ENCODE measurements at places on chromosomes 13 and 19.
A peak's percentile ranks its signal among the peaks of the same experiment; 100 is the strongest.

GRCh38 chr19:1057176-1057855 is 9.7 kb upstream of the ARHGAP45 start:
- peak; percentile 75 for DNase-seq

GRCh38 chr19:37251308-37252229 is 33.6 kb downstream of the ZNF383 start:
- DNase-seq: no peak

GRCh38 chr13:48167866-48168265 is 65.1 kb upstream of the ITM2B start:
- DNase-seq: no peak

DNA sequence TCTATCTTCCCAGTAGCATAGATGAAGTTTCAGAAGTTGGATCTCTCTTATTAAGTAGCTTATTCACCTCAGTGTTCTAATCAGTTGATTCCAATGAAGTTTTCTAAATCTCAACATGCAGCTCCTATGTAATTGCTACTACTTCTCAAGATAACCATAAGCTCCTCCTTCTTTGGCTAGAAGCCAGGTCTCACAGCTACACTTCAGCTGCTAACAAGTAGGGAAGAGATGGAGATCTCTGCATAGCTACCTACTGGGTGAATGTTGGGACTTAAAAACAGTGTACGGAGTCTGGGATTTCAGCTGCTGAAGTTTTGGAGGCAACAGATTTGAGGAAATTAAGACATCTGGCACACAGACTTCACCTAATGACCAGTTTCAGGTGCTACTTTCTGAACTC is 661.0 kb downstream of the SLITRK1 start:
- DNase-seq: no peak

GRCh38 chr19:6062961-6063575 is 47.2 kb downstream of the RFX2 start:
- DNase-seq: no peak

- no peak for DNase-seq
These were observed 33.9 kb upstream of the RANBP3 start for GRCh38 chr19:6011794-6012193.

DNA sequence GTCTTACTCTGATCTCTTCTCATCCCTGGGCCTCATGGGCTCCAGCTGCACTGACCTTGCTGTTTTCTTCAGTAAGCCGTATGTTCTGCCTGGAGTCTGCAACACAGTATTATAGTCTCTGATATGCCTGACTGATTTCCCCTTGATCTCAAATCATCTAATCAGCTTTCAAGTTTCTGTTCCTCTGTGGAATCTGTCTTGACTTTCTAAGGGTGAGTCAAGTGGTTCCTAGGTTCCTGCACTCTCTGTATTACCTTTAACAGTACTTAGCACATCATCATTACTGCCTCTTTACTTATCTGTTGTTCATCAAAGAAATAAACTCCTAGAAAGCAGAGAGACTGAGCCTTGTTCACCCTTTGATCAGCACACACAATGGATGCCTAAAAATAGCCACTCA is 350.7 kb downstream of the LMO7 start:
- peak; percentile 45 for DNase-seq

DNA sequence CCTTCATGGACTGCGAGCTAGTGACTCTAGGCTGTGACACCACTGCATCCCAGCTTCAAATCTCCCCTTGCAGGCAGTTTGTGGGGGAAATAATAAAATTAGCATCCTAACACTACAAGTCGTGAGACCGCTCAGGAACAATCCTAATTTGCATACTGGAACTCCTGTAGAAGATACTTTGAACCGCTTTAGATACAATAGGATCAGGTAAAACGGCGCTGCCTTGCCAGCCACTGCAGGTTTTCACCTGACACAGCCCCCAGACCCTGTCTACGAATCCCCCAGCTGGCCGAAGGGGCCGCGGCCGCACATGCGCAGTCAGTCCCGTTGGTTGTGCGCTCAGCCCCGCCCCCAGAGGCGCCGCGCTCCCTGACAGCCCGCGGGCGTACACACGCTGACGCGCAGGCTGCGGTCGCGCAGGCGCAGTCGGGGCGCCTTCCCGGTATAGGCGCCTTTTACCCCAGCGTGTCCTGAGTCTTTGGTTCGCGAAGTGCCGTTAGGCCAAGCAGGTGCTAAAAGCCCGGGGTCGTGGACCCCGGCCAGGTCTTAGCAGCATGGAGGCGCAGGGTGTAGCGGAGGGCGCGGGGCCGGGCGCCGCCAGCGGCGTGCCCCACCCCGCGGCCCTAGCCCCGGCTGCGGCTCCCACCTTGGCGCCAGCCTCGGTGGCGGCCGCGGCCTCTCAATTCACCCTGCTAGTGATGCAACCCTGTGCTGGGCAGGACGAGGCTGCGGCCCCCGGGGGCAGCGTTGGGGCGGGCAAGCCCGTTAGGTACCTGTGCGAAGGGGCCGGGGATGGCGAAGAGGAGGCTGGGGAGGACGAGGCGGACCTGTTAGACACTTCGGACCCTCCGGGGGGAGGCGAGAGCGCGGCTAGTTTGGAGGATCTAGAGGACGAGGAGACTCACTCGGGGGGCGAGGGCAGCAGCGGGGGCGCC is at the start of gene RFXAP:
RFXAP (plus strand) TSS at position 419 of the 935 bp plus-strand sequence; CDS start at position 555, 136 bp downstream.
- DNase-seq: peak; percentile 97

DNA sequence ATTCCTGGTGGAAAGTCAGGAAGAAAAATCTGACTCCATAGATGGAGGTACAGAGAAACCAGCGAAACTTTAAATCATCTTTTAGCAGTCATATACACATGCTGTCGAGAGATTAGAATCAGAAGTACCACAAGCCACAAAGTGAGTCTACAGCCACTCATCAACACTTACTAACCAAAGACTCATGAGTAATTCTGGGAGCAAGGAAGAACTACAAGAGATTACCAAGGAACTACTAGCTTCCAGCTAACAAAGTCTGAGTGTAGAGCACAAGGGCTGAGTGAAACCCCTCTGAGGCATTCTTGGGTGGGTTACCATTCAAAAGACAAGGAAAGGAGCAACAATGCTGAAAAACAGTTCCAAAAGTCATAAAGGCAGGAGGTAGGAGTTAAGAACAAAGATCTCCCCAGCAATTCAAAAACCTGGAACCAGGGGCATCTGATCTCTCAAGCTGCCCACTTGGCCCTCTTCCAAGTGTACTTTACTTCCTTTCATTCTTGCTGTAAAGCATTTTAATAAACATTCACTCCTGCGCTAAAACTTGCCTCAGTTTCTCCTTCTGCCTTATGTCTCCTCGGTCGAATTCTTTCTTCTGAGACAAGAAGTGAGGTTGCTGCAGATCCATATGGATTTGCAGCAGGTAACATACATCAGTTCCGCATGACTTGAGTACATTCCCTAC is 13.0 kb downstream of the RBM26 start:
- DNase-seq: no peak

- DNase-seq: peak; percentile 93
These were observed 47.0 kb upstream of the PNMA8B start for GRCh38 chr19:46542428-46543230.

- no peak for DNase-seq
These were observed 27.6 kb downstream of the MAU2 start for GRCh38 chr19:19348266-19348665.

DNA sequence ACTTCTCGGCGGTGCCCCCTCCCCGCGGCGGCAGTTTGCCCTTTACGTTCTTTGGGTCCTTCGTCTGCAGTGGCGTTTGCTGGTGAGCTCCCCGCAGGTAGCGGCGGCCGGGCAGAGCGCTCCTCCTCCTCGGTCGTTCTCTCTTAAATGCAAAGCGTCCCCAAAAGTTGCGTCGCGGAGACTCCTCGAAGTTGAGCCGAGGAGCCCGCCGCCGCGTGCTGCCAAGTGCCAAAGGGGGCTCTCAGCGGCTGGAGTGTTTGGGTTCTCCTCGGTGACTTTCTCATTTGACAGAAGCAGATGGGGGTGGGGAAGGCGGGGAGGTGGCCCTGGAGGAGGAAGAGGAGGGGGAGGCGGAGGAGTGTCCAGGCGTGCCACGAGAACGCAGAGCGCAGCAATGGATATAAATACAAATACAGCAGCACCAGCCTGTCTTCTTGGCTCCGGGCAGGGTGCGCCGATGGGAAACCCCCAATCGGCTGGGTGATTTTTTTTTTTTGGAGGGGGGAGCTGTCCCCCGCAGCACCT is at the start of gene SOX21:
SOX21 (minus strand) TSS at position 259 of the 525 bp plus-strand sequence. CDS start 496 bp downstream, outside the sequence.
- no peak for DNase-seq

DNA sequence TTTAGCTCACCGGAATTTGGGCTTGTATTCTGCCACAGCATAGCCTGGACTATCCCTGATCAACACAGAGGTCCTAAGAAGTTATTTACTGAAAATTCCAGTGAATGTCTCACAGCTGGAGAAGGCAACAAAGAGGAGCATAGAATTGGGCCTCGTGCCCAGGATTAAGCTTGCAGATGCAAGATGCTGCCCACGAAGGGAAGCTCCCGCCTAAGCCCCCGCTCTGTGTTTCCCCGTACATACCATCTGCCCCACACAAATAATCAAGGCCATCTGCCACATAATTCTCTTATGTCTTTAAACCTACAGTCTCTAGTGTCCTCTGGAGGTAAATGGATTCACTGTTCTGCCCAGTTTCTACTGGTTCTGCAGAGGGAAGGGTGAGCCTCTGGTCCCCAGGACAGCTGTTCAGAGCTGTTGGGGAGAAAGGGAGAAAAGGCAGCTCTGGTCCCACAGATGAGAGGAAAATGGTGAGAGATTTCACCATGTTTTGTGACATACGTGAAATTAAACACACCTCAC is 7.4 kb upstream of the TPP2 start:
- DNase-seq: no peak

- no peak for DNase-seq
These were observed 852 bp downstream of the SCEL start for GRCh38 chr13:77536358-77536757.

DNA sequence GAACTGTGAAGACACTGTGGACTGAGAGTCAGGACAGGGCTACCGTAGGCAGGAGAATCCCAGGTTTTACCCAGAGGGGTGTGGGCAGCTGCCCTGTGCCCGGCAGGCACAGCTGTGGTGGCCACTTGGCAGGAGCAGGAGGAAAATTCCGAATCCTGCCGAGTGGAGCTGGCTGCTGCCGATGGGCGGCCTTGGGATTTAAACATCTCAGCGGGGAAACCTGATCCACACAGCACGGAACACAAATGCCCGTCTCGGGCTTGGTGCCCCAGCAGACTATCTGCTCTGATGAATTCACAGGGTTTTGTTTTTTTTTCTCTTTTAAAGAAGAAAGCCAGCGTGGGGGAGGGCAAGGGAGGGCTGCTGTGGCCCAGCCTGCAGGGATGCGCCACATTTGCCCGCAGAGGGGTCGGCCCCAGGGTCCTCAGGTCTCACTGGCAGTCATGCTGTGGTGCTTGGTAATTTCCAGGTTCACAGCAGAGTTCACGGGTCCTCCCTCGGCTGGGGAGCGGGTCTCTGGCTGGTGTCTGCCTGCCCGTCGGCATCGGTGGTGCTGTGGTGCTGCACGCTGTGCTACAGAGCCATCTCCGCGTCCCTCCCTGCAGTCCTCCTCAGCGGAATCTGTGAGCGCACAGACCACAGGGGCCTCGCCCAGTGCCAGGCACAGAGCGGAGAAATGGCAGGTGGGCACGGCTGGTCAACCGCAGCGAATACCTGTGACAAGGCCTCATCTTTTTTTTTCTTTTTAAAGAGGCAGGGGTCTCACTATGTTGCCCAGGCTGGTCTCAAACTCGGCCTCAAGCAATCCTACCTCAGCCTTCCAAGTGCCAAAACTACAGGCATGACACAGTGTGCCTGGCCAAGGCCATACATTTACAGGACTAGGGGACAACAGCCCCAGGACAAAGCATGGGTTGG is 28.1 kb downstream of the MPND start:
- DNase-seq: no peak

GRCh38 chr13:86870444-86870843 is 800.7 kb upstream of the SLITRK5 start:
- peak; percentile 85 for DNase-seq

DNA sequence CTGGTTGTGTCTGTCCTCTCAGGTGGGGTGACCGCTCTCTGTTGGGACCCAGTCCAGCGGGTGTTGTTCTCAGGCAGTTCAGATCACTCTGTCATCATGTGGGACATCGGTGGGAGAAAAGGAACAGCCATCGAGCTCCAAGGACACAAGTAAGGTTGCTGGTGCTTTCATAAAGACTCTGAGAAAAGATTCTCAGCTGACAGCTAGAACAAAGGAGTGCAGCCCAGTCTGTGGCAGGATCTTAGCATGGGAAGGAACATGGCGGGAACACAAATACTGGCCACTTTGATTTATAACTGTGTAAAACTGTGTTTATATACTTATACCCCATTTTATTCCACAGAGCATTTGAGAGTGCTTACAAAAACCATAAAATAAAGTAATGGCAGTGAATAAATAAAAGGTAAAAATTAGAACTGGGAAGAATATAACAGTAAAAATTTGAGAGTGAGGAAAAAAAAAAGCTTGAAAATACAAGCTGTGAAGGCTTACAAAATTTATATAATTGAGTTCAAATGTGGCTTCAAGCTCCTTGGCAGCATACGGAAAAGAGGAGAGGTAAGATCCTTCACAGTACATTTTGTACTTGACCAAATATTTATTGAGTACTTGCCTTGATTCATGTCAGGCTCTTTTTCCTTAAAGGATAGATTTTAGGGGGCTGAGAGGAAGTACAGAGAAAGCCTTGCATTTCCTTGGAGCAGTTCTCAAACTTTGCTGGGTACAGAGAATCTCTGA is 64.8 kb downstream of the DHRS12 start:
- no peak for DNase-seq

GRCh38 chr13:77737583-77738200 is 40.2 kb downstream of the SLAIN1 start:
- no peak for DNase-seq

GRCh38 chr13:29906432-29907011 is 56.1 kb upstream of the UBL3 start:
- no peak for DNase-seq

DNA sequence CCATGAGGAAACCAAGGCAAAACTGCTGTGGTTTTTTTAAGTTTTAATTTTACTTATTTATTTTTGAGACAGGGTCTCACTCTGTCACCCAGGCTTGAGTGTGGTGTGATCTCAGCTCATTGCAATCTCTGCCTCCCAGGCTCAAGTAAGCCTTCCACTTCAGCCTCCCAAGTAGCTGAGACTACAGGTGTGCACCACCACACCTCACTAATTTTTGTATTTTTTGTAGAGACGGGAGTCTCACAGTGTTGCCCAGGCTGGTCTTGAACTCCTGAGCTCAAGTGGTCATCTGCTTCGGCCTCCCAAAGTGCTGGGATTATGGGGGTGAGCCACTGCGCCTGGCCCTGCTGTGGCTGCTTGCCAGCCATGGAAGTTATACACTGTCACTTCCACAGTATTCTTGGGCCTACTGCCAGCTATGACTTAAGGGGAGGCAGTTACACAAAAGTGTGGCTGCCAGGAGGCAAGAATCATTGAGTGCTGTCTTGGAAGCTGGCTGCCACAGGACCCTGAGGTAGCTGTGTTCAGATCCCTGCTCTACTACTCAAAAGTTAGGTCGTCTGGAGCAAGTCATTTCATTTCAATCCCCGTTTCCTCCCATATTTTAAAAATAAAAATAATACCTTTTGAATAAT is 12.7 kb downstream of the FARP1 start:
- no peak for DNase-seq

DNA sequence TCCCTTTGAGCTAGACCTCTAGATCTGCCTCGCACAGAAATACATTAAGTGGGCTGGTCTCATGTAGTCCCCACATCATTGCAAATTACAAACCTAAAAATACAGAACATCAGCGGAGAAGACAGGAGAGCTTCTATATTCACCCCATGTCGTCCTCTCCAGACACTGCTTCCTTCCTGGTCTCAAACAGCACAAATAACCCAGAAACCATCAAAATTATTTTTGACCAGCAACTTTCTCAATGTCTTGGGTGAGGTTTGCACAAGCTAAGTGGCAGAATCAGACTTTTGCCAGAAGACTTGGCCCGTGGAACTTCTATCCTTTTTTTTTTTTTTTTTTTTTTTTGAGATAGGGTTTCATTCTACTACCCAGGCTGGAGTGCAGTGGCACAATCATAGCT is 28.2 kb downstream of the CLEC17A start:
- DNase-seq: no peak

GRCh38 chr13:41495044-41495443 is 37.7 kb downstream of the RGCC start:
- no peak for DNase-seq
